ENCODE measurements at places on chromosomes 4 and X.

DNA sequence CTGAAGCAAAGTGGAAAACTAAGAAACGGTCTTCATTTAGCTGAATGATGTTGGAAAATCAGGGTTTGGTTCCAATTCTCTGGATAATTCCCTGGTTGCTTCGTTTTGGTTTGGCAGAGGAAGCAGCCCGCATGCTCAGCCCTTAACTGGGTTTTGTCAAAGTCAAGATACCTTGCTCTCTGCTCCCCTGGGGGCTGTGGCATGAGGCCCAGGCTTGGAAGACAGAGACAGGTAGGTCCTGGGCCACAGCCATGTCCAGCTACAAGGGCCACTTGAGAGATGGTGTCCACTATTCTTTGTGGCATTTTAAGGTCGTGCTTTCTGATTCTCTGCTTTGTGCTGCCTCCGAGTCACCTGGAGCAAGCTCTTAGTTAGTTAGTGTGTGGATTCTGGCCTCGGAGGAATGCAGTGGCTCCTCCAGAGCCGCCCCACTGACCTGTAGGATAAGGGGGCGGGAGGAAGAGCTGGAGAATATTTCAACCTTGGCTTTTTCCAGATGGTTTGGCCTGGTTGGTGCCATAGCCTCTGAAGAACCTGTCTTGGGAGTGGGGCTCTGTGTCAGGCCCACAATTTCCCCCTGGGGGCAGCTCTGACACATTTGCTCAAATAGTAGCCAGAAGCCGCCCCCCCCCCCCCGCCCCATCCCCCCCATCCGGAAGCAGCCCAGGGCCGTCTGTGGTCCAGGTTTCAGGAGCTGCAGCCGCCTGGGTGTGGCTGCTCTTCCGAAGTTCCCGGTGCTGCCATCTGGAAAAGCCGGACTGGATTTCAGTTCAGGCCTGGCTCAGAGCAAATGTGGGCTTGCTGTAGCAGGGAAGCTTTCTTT lies 147.1 kb downstream of the NHS start:
- no peak for DNase-seq

- DNase-seq, result no peak
Observed at GRCh38 chrX:108090491-108091263, 665 bp downstream of the PSMD10 start.

DNA sequence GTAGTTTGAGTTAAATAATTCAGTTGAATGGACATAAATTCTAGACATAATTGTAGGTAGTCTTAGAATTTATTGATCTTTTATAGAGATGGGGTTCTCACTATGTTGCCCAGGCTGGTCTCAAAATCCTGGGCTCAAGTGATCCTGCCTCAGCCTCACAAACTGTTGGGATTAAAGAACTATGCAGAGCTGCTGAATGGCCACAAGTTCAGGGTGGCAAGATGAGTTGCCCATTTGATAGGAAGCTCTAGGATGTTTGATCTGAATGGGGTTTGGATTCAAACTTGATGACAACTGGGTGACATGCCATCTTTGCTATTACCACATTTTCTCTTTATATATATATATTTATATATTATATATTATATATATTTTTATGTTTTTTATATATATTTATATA lies 3.6 kb downstream of the RPL36A start:
- DNase-seq, result no peak

GRCh38 chr4:17680559-17681280 lies 66.3 kb downstream of the MED28 start:
- DNase-seq, result no peak

DNA sequence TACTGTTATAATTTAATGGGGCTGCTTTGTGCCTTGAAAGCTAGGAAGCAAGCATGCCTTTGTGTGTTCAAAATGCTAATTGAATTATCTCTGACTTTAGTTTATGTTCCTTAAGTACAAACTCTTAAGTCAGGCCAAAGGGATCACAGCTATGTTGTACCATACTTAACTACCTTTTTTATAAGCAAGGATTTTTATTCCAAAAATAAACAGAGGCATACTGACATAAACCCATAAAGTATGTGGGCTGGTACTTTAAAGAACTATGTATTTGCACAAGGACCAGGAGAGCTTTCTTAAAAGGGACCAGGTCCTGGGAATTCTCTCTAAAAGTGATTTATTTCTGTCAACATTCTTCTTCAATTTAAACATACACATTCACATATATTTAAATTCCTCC lies 57.8 kb upstream of the HCCS start:
- DNase-seq, result no peak
